Lung (tissue), 17 donors: ENCODE measurements at places on chromosomes 3 and 15.

GRCh38 chr3:50245251-50245745 is 9.3 kb downstream of the GNAI2 start:
- H3K27ac ChIP-seq: peak overlapping the region; percentile 76
- DNase-seq: no peak
- no peaks in the 10 kb centered on the region for H3K27me3 ChIP-seq
- H3K4me1 ChIP-seq: peaks cover 66% of the 10 kb centered on the region
- peak overlapping the region; percentile 10 for H3K4me3 ChIP-seq
- H3K36me3 ChIP-seq: peaks cover 4% of the 10 kb centered on the region

DNA sequence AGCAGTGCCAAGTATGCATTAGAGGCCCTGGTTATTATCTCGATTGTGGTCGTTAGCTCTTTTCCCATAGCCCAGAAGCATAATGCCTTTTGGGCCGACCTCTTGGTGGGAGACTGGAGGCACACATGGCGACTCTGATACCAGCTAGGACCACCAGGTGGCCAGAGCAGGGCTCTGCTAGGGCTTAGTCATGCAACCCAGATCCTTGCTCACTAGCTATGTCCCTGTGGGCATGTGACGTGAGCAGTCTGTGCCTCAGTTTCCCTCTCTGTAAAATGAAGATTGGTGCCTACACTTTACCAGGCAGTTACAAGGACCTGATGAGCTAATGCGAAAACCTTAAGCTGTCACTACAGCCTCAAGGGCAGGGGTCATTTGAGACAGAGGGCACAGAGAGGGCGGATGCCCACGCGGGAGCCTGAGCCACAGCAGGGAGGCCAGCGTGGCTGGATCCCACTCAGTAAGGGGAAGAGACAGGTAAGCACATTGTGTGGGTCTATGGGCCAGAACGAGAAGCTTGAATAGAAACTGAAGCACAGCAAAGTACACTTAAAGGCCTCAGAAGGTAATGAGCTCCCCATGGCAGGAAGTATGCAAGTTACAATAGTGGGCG is 8.8 kb downstream of the KLF15 start:
- no peak for DNase-seq

DNA sequence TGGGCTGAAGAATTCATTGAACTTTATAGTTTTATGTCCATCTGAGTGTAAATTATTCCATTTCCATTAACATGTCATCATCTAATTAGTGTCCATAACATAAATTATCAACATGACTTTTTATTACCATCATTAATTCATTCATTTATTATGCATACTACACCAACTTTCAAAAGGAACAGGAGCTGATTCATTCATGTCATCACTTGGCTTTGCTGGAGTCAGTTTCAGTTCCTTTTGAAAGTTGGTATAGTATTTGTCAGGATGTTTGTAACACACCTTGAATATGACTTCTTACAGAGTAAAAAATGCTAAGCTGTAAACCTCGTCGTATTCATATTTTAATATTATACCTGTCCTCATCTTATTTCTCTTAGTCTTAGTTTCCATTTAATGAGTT is 298.0 kb upstream of the RBMS3 start:
- DNase-seq: no peak
- no peaks in the 10 kb centered on the region for H3K36me3 ChIP-seq
- H3K27ac ChIP-seq: no peak overlapping the region
- H3K4me3 ChIP-seq: no peak overlapping the region

DNA sequence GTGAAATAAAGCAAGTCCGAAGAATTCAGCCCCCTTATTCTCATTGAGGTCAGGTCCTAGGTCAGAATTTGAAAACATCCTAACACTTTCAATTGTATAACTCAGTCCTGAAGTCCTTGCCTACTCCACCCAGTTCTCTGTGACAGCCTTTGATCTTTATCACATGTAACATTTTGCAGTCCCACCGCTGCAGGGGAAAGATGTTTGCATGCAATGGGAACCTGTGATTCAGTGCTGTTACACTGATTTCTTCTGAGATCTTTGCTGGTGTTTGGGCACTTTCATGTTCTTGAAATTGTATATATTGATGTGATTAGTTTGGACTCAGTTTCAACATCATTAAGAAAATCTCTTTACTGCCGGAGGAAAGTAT is 18.0 kb upstream of the SECISBP2L start:
- no peaks in the 10 kb centered on the region for H3K36me3 ChIP-seq
- DNase-seq: no peak
- H3K4me3 ChIP-seq: no peak overlapping the region
- H3K4me1 ChIP-seq: no peaks in the 10 kb centered on the region
- H3K27ac ChIP-seq: no peak overlapping the region

GRCh38 chr15:92631721-92632120 is 23.9 kb downstream of the FAM174B start:
- no peak overlapping the region for H3K27ac ChIP-seq
- DNase-seq: no peak
- peaks cover 2% of the 10 kb centered on the region for H3K36me3 ChIP-seq

GRCh38 chr3:132433121-132433520 is 15.8 kb downstream of the DNAJC13 start:
- no peak overlapping the region for H3K4me3 ChIP-seq
- DNase-seq: no peak
- no peak overlapping the region for H3K27ac ChIP-seq
- no peaks in the 10 kb centered on the region for H3K27me3 ChIP-seq
- H3K4me1 ChIP-seq: peaks cover 16% of the 10 kb centered on the region

GRCh38 chr3:19744047-19744446 is 190.0 kb downstream of the EFHB start:
- H3K27me3 ChIP-seq: no peaks in the 10 kb centered on the region
- no peaks in the 10 kb centered on the region for H3K4me1 ChIP-seq
- no peak for DNase-seq
- H3K27ac ChIP-seq: no peak overlapping the region

- no peaks in the 10 kb centered on the region for H3K27me3 ChIP-seq
- no peaks in the 10 kb centered on the region for H3K36me3 ChIP-seq
- no peak overlapping the region for H3K27ac ChIP-seq
Measured at GRCh38 chr3:149435996-149436885, 38.3 kb upstream of the TM4SF4 start.

GRCh38 chr15:67335534-67336222 is 81.1 kb downstream of the IQCH start:
- DNase-seq: no peak
- H3K27ac ChIP-seq: no peak overlapping the region
- no peak overlapping the region for H3K4me3 ChIP-seq
- peaks cover 4% of the 10 kb centered on the region for H3K27me3 ChIP-seq
- no peaks in the 10 kb centered on the region for H3K36me3 ChIP-seq

- DNase-seq: peak; percentile 31
- H3K4me1 ChIP-seq: no peaks in the 10 kb centered on the region
- no peaks in the 10 kb centered on the region for H3K27me3 ChIP-seq
- no peak overlapping the region for H3K4me3 ChIP-seq
- H3K36me3 ChIP-seq: no peaks in the 10 kb centered on the region
Measured at GRCh38 chr3:15794303-15794771, 3.4 kb downstream of the ANKRD28 start.

DNA sequence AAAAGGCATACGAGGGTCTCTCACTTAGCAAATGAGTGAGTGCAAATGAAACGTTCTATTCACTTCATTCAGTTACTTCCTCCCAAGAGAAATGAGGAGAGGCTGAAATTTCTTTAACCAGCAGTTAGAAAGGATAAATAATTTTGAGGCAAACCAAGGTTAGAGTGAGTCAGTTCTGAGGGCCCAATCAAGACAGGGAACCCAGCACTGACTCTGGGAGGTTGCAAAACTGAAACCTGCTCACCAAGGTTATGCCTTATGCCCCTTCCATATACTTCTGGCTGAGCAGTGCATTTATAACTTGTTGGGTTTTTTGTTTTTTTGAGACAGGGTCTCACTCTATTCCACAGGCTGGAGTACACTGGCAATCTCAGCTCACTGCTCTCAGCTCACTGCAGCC is 4.5 kb upstream of the RPSA start:
- H3K4me1 ChIP-seq: peaks cover 2% of the 10 kb centered on the region
- H3K27ac ChIP-seq: no peak overlapping the region
- no peaks in the 10 kb centered on the region for H3K27me3 ChIP-seq
- H3K4me3 ChIP-seq: no peak overlapping the region
- DNase-seq: no peak

GRCh38 chr15:89364341-89364740 is 29.7 kb upstream of the POLG start:
- no peak for DNase-seq
- H3K27ac ChIP-seq: no peak overlapping the region
- H3K36me3 ChIP-seq: no peaks in the 10 kb centered on the region
- H3K4me3 ChIP-seq: no peak overlapping the region
- peaks cover 92% of the 10 kb centered on the region for H3K27me3 ChIP-seq
- H3K4me1 ChIP-seq: no peaks in the 10 kb centered on the region

DNA sequence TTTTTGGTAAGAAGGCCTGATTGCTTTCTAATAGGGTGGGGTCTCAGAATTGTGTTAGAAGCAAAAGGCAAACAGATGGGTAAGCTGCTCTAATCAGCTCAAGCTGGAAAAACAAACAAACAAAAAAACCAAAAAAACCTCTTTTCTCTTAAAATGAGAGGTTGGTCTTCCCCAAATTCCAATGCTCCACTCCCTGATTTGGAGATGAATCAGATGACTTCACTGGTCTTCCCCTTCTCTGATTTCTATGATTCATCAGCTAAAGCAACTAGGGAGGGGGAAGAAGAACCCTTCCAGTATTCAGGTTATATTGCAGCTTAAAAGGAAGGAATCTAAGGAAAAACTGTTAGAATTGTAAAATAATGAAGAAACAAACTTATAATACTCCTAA is 9.6 kb upstream of the ANXA2 start:
- no peaks in the 10 kb centered on the region for H3K27me3 ChIP-seq
- no peak overlapping the region for H3K4me3 ChIP-seq
- H3K4me1 ChIP-seq: no peaks in the 10 kb centered on the region
- H3K36me3 ChIP-seq: no peaks in the 10 kb centered on the region

GRCh38 chr15:95300958-95301357 is 1029.5 kb upstream of the NR2F2 start:
- H3K36me3 ChIP-seq: no peaks in the 10 kb centered on the region
- H3K4me3 ChIP-seq: no peak overlapping the region
- H3K4me1 ChIP-seq: peaks cover 4% of the 10 kb centered on the region
- H3K27me3 ChIP-seq: no peaks in the 10 kb centered on the region
- H3K27ac ChIP-seq: no peak overlapping the region

DNA sequence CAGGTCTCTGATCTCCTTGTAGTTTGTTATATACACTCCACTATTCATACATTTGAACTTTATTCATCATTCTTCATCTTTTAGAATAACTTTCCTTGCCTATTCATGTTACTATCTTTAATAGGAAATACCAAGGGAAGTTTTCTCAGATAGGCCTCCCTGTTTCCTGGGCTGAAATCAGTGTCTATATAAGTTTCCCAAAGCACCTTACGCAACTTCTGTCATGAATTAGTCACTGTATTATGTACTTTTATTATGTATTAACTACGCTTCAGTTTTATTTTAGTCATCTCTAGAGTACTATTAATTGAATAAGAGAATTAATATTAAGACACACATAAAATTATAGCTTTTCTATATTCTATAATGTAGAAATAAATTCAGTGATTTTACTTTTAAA is 1481.5 kb downstream of the OTOL1 start:
- H3K27ac ChIP-seq: no peak overlapping the region
- no peaks in the 10 kb centered on the region for H3K36me3 ChIP-seq

- DNase-seq: no peak
- H3K27ac ChIP-seq: no peak overlapping the region
- H3K4me1 ChIP-seq: no peaks in the 10 kb centered on the region
- H3K36me3 ChIP-seq: peaks cover 84% of the 10 kb centered on the region
- H3K27me3 ChIP-seq: no peaks in the 10 kb centered on the region
Measured at GRCh38 chr15:60351066-60351465, 46.7 kb downstream of the ANXA2 start.

GRCh38 chr3:63471781-63472180 is 180.7 kb upstream of the SNTN start:
- no peak overlapping the region for H3K27ac ChIP-seq
- no peak overlapping the region for H3K4me3 ChIP-seq
- no peaks in the 10 kb centered on the region for H3K4me1 ChIP-seq
- H3K27me3 ChIP-seq: no peaks in the 10 kb centered on the region

DNA sequence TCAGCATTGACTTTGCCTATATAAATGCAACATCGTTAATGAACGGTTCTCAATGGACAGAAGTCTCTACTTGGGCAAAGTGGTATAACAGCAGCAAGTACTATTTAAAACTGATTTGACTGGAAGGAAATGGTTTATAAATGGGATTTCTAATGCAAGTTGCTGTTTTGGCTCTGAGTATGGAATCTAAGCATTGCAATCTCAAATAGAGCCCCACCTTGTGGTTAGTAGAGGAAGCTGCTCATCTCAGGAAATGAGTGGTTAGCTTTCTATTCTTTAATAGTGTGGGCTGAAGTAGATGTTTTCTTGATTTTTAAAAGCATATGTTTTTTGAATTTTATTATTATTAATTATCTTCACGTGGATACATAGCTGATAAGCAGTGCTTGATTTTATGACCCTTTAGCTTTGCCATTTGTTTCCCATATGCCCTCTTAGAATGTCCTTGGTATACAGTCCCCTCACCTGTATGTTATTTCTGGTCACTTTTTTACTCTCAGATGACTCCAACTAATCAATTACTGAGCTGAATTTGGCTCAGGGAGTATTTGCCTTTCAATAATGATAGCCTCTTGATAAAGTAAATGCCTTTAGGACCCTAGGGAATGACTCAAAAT is 67.1 kb downstream of the OXSM start:
- H3K4me1 ChIP-seq: no peaks in the 10 kb centered on the region
- no peak overlapping the region for H3K4me3 ChIP-seq
- H3K27ac ChIP-seq: no peak overlapping the region
- DNase-seq: no peak

DNA sequence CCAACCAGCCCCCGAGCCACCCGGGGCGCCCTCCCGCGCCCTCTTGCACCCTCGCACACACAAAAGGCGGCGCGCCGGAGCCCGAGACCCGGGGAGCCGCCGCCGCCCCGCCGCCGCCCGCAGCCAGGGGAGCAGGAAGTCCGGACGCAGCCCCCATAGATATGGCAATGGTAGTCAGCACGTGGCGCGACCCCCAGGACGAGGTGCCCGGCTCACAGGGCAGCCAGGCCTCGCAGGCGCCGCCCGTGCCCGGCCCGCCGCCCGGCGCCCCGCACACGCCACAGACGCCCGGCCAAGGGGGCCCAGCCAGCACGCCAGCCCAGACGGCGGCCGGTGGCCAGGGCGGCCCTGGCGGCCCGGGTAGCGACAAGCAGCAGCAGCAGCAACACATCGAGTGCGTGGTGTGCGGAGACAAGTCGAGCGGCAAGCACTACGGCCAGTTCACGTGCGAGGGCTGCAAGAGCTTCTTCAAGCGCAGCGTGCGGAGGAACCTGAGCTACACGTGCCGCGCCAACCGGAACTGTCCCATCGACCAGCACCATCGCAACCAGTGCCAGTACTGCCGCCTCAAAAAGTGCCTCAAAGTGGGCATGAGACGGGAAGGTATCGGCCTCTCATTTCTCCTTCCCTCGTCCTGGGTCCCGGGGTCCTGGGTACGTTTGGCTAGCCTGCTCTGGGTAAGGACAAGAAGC is 1.6 kb downstream of the NR2F2 start:
- DNase-seq: peak; percentile 50
- H3K4me1 ChIP-seq: peaks cover 5% of the 10 kb centered on the region
- H3K4me3 ChIP-seq: peak overlapping the region; percentile 70
- H3K36me3 ChIP-seq: peaks cover 55% of the 10 kb centered on the region
- H3K27ac ChIP-seq: peak overlapping the region; percentile 96
